HEK293T (cell line): ENCODE measurements at places on chromosomes 6 and 20.

GRCh38 chr6:20826378-20826777, 292.1 kb downstream of the CDKAL1 start:
- DNase-seq, result no peak

DNA sequence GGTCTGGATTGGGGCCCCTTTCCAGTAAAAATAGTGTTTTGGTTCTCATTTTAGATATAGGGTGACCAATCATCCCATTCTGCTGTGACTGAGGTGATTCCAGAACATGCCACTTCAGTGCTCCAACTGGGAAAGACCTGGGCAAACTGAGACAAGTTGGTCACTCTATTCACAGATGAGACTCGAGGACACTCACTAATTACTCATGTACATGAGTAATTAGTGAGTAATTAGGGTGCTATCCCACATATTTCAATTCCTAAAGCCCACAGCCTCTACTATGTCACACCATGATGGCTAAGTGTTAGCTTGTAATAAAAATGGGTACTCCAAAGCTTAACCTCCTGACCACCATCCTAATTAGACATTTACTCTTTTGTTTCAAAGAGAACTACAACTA, 86.0 kb downstream of the CBLN4 start:
- DNase-seq, result no peak

DNA sequence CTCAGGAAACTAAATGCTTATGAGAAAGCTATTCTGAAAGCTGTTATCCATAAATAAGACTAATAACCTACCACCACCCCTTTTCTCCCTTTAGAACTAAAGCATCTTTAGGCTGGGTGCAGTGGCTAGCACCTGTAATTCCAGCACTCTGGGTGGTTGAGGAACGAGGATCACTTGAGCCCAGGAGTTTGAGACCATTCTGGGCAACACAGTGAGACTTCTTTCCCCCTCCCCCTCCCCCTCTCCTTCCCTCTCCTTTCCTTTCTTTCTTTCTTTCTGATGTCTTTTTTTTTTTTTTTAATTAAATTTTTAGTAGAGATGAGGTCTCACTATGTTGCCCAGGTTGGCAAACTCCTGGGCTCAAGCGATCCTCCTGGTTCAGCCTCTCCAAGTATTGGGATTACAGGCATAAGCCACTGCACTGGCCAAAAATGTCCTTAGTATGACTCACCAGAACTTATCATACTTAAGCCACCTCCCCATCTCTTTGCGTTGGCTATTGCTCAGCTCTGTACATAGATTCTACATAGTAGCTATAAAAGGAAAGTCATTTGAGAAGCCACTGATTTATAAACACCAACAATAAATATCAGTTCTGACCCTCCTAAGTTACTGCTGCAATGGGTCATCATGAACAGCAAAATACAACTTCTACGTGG, 54.8 kb upstream of the SPDEF start:
- DNase-seq, result no peak

- no peak for DNase-seq
These were observed 22.5 kb downstream of the BRPF3 start for GRCh38 chr6:36219081-36219480.

GRCh38 chr6:34953061-34954025, 64.3 kb downstream of the ANKS1A start:
- DNase-seq, result no peak

DNA sequence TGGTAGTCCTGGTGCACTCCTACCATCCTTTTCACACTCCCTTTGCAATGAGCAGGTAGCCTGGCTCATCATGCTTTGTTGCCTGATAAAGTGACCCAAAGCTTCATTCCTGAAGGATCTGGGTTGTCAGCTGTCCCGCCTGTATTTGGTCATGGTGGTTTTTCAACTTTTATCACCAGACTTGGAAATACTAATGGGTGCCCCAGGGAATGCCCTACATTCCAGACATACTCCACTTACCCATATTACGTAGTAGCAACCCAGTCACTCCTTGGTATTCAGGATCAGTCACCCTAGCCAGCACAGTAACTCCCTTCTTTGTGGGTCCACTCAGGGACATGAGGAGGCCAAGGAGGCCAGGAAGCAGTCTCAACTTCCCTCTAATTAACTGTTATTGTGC, 199.2 kb downstream of the MAFB start:
- no peak for DNase-seq

DNA sequence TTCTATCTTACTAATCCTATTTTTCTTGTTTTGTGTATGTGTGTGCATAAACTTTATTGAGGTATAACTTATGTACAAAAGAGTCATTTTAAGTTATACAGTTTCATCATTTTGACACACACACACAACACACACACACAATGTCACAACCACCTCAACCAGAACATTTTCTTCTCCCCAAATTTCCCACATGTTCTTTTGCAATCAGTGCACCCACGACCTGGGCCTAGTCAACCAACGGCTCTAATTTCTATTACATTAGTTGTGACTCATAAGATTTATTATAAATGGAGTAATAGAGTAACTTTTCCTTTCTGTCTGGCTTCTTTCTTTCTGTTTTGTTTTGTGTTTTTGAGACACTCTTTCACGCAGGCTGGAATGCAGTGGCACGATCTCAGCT, 9.8 kb upstream of the POM121L2 start:
- DNase-seq, result no peak

- no peak for DNase-seq
These were observed 13.3 kb upstream of the SOX12 start for GRCh38 chr20:312067-312466.
